Jurkat, Clone E6-1 (cell line): ENCODE measurements at places on chromosomes 4 and X.

DNA sequence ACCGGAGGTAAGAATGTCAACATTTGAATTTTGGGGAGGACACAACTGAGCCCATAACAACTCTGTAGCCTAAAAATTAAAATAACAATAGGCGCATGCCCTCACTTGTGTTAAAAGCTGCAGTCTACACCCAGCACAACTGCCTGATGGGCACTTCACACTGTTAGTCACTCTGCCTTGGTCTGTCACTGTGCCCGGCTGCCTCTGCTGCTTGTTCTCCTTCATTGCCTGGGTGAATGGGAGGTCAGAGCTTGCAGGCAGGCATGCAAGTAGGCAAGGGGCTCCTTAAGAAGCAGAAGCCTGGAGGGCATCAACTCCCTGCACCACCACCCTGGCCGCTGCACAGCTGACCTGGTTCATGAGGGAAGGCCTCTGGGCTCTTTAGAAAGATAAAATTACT is 374.8 kb downstream of the MID1IP1 start:
- no peak for DNase-seq

DNA sequence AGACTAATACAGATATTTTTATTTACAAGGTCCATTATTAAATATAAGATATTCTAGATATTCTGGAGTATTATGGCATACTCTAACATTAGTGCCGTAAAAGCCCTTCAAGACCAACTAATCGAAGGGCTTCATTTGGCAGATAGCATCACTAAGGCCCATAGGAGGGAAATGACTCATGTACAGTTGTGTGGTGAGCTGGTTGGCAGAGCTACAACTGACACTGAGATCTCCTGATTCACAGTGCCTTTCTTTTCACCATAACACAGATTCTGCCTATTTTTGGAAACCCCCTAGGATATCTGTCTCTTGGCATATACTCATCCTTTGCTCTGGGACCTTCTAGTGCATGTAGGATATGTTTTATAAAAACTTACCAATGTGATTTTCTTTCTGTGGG is 201.7 kb upstream of the AFF2 start:
- DNase-seq, result no peak

DNA sequence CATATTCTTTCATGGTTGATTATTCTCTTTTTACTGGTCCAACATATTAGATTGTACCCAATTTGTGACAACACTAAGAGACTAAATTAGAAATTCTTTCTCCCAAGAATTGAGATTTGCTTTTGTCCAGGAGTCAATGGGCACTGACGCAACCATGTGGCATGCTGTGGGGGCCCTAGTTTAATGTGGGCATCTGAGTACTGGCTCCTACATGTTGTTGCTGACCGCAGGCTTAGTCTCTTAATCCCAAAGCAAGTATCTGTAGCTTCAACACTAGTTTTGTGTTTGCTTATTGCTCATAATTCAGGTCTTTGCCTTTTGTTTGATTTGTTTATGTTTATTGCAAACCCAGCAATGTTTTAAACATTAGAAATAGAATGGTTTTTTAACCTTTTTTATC is 263.4 kb upstream of the NDST4 start:
- no peak for DNase-seq

- DNase-seq, result no peak
Observed at GRCh38 chrX:70168238-70169188, 8.8 kb upstream of the DGAT2L6 start.

- no peak for DNase-seq
Observed at GRCh38 chr4:160772668-160773067, 1391.1 kb downstream of the FSTL5 start.

GRCh38 chrX:66731398-66731797 is 92.5 kb upstream of the EDA2R start:
- DNase-seq, result peak; percentile 23

DNA sequence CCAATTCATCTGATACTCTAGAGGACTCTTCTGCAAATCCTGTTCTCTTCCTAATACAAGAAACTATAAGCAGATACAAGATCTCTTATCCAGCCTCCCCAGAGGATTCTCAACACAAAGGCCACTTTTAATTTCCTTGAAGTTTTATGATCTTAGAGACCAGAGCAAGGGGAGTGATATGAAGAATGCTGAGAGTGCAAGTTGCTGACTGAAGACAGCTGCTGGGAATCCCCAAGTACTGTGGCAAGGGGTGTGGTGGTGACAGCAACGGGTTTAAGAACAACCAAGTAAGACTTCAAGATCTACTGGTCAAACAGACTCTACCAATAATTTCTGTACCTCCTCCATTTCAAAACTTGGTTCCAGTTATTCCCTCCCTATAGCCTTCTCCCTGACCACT is 7.0 kb downstream of the AMMECR1 start:
- no peak for DNase-seq

GRCh38 chr4:13763707-13764106 is 136.2 kb upstream of the BOD1L1 start:
- DNase-seq, result no peak

GRCh38 chr4:1864076-1865008 is 6.9 kb upstream of the NSD2 start:
- no peak for DNase-seq

DNA sequence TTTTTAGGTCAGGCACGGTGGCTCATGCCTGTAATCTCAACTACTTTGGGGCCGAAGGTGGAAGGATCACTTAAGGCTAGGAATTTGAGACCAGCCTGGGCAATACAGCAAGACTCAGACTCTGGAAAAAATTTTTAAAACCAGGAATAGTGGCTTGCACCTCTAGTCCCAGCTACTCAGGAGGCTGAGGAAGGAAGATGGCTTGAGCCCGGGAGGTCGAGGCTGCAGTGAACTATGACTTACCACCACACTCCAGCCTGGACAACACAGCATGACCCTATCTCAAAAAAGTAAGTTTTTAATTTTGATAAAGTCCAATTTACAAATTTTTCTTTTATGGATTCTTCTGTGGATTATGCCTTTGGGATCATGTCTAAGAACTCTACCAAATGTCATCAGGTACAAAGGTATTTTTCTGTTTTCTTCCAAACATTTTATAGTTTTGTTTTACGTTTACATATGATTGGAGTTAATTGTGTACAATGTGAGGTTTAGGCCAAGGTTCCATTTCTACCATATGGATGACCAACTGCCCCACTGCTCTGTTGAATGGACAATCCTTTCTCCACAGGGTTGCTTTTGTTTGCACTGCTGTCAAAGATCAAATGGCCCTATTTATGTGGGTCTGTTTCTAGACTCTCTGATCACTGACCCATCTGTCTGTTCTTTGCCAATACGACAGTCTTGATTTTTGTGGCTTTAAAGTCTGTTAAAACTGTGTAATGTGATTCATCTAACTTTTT is 48.2 kb downstream of the CPLX1 start:
- no peak for DNase-seq

- no peak for DNase-seq
Observed at GRCh38 chr4:17072483-17072882, 174.0 kb upstream of the LDB2 start.

DNA sequence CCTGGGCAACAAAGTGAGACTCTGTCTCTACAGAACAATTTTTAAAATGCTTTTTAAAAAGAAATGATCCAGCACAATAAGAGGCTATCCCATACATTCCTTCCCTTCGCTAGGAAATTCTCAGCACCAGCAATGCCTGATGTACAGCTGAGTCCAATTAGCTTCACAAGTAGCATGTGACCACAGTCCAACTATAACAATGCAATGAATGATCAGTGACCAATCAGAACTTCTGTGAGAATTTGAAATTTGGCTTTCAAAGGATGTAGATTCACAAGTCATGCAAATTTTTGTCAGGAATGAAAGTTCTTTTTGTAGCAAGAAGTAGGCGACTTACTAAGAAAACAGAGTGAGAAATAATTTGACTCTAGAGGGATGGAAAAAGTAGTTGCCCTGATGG is 278.5 kb upstream of the UGT8 start:
- no peak for DNase-seq

DNA sequence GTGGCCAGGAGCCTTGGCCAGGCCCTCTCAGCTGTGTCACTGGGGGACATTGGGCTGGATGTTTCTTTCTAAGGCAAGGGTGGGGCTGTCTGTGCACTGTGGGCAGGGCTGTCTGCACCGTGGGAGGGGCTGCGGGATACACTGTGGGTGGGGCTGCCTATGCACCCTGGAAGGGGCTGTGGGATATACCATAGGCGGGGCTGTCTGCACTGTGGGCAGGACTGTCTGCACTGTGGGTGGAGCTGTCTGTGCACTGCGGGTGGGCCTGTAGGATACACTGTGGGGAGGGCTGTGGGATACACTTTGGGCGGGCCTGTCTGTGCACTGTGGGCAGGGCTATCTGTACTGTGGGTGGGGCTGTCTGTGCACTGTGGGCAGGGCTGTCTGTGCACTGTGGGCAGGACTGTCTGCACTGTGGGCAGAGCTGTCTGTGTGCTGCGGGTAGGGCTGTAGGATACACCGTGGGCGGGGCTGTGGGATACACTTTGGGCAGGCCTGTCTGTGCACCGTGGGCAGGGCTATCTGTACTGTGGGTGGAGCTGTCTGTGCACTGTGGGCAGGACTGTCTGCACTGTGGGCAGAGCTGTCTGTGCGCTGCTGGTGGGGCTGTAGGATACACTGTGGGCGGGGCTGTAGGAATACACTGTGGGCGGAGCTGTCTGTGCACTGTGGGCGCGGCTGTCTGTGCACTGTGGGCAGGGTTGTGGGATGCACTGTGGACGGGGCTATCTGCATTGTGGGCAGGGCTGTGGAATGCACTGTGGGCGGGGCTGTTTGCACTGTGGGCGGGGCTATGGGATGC is 31.1 kb downstream of the ACOX3 start:
- peak; percentile 77 for DNase-seq

- DNase-seq, result no peak
Observed at GRCh38 chr4:81152839-81153713, 61.9 kb downstream of the PRKG2 start.

- DNase-seq, result no peak
Observed at GRCh38 chr4:55554453-55555030, 7.8 kb upstream of the CLOCK start.

- DNase-seq, result no peak
Observed at GRCh38 chr4:184148738-184149637, 68.7 kb downstream of the ENPP6 start.

- DNase-seq, result no peak
Observed at GRCh38 chrX:39845233-39845632, 252.5 kb downstream of the BCOR start.

DNA sequence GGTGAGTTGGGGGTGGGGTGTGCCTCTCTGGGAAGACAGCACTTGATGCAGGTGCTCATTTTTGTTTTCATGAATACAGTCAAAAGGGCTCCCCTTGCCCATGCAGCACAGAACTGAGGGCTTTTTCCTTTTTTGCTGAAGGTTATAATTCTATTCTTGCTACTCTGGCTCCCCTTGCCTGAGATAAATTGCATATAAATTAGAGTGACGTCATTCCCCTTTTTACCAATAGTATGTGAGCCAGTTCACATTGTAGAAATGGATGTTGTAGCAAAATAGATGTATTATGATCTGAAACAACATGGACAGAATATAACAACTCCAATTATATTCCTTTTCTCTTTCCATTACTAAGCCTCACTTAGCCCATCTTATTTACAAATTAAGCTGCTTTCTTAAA is 28.4 kb downstream of the CXorf58 start:
- no peak for DNase-seq

DNA sequence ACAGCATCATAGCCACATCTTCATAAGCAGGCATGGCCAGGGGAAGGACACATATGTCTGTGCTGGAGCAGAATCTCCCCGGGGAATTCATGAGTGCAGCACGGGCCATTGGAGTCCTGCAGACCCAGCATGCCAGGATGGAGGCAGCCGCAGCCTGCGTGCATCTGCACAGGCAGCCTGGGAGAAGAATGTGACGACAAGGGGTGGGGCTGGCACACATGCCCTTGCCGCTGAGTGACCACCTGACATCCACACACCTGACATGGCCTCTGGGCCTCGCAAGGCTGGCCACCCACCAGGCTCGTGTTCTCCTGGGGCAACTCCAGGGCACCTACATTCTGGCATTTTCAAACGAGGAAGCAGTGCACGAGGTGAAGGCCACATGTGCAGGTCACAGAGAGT is 66.2 kb upstream of the AFAP1 start:
- DNase-seq, result no peak
